Stimulated activated CD8-positive, alpha-beta memory T cell treated with anti-CD3 and anti-CD28 coated beads, Interleukin-7, amount 100 ng/mL, for 1 hour (primary cell): ENCODE measurements at places on chromosomes 7 and 10.

GRCh38 chr10:71390461-71390835 lies 6.3 kb upstream of the CDH23 start:
- no peak for DNase-seq

DNA sequence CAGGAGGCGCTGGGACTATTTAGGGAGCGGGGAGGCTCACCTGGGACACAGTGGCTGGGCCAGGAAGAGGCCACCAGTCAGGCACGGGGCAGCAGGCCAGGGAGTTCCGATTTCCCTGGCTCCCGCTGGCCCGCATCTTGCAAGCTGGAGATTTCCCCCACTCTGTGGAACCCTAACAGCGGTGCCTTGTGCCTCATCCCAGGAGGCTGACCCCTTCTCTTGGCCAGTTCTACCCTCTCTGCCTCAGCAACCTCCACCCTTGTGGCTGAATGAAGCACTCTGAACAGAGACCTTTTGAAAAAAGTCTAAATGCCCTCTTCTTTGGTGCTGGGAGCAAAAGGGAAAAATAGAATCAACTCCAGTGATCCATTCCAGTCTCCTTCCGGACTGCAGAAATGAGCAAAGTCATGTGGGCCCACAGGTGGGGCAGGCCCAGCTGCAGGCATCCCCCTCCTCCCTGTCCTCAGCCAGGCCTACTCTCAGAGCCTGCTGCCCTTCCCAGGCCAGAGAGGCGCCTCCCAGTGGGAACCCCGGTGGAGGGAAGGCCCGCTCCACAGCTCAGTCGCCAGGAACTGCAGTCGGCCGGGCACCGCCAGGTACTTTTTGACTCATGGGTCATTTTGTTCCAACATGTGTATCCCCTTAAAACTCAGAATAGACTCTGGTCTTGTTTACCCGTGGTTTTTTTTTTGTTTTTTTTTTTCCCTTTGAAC lies 155.5 kb downstream of the ZNF248 start:
- DNase-seq = no peak

GRCh38 chr10:95408983-95409873 lies 118.4 kb upstream of the PDLIM1 start:
- no peak for DNase-seq

DNA sequence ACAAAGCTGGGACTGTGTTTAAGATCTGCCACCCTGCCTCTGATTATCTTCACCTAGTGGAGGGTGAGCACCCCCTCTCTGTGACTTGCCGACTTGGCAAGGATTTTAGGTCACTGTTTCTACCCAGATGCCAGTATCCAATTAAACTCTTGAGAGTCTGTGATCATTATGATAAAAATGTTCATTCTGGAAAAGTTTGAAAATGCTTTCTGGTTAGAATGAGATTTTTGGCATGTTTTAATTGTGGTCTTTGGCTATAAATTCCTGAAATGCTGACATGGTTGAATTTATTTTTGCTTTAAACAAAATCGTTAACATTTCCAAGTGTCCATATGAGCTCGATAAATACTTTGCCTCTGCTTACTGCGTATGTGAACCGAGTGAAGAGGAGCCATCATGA lies 221.4 kb downstream of the BICC1 start:
- DNase-seq = no peak

- DNase-seq = no peak
These were observed 181.2 kb downstream of the KCNMA1 start for GRCh38 chr10:77456414-77456813.

DNA sequence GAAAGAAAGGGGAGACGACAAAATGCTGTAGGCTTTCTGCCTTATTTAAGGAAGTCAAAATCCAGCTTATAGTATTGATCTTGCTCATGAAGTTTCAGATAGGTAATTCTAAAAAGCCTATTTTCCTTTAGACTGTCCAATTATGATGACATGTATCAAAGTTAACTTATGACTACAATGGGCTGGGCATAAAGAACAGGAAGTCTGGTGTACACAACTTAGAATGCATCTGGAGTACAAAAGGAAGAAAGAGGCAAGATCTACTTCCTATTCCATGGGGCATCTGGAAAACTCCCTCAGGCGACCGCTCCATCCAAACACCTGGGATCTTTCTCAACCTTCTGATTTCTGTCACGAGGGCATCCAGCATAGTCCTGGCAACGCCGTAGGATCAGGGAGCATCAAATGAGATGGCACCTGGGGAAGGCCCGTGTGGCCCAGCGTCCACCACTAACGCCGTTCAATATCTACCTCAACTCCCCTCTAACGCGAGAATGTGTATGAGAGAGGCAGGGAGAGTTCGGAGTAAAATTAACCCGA lies 512 bp downstream of the FAM24B start:
- no peak for DNase-seq

DNA sequence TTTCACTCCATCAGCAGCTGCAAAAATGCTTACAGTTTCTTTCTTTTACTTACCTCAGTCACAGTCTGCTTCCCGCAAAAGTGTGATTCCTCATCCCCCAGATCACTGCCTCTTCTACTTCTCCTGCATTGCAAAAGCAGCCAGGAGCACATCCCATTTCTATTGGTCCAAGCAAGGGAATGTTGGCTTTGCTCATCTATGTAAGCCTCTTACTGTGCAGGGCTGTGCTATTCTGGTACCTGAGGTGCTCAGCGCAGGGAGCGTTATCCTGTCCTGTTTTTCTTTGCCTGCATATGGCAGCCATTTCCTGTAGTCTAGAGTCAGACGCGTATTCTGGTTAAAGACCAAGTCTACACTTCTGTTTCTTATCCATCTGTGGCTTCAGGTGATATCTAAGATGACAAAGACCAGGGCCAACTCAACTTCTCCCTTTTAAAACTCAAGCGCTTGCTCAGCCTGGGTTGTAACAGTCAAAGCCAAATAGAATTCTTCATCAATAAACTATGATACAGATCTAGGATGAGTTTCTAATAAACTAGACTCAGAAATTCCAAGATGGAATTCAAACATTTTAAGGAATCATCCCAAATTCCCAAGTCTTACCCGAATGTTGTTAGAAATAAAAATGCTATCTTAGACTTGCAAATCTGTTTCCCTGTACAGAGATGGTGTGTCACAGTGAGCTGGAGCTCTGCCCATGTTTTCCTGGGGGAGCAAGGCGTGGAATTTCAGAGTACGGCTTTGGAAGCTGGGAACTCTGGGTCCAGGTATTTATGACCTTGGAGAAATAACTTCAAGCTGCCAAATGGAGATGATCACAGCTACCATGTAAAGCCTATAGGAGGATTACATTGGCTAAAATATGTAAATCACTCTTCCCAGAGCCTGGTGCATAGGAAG lies 6.1 kb upstream of the RBM17 start:
- no peak for DNase-seq

DNA sequence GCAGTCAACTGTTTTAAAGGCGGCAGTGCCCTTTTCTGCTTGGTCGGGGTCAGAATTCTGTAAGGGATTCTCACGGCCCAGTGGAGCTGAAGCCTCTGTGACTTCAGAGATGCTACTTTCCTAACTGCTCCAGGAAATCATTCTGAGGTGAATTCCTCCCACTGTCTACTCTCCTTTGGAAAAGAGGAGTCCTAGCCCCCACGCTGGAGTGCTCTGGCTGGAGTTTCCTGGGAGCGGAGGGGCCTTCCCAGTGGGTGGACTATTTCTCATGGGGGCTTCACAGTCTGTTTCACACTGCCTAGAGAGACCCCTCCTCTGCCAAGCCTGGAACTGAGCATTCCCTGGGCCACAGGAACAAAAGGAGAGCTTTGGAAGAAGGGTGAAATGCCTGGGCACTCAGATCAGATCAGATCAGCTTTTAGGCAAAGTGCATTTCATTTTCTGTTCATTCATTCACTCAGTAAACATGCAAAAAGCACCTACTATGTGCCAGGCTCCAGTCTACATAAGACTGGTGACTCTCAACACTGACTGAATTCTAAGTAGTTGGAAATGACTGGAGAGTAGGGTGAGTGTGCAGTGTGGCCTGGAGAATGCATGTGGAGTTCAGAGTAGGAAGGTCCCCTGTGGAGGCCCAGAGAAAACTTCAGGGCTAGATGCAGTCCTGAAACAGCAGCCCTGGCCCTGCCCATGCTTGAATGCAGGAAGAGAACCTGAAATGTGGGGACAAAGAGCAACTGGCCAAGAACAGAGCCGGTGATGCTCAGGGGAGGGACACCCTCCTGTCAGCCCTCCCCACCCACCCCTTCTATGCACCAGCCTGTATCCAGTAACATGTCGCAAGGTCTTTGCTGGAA lies 12.2 kb downstream of the ZNF488 start:
- no peak for DNase-seq

- no peak for DNase-seq
These were observed 1.3 kb downstream of the GLI3 start for GRCh38 chr7:42235741-42236161.

- DNase-seq = no peak
These were observed 80.9 kb downstream of the ABLIM1 start for GRCh38 chr10:114577133-114577532.

GRCh38 chr7:123604739-123605138 lies 3.1 kb downstream of the ASB15 start:
- no peak for DNase-seq

GRCh38 chr7:44372560-44373417 lies 47.4 kb upstream of the CAMK2B start:
- no peak for DNase-seq

- no peak for DNase-seq
These were observed 1.0 kb downstream of the UBTD1 start for GRCh38 chr10:97499561-97500296.

GRCh38 chr7:155353256-155353897 lies 55.7 kb downstream of the INSIG1 start:
- DNase-seq = no peak
